GM04504 (cell line): ENCODE measurements at places on chromosomes 12 and 14.
A peak's percentile ranks its signal among the peaks of the same experiment; 100 is the strongest.

DNA sequence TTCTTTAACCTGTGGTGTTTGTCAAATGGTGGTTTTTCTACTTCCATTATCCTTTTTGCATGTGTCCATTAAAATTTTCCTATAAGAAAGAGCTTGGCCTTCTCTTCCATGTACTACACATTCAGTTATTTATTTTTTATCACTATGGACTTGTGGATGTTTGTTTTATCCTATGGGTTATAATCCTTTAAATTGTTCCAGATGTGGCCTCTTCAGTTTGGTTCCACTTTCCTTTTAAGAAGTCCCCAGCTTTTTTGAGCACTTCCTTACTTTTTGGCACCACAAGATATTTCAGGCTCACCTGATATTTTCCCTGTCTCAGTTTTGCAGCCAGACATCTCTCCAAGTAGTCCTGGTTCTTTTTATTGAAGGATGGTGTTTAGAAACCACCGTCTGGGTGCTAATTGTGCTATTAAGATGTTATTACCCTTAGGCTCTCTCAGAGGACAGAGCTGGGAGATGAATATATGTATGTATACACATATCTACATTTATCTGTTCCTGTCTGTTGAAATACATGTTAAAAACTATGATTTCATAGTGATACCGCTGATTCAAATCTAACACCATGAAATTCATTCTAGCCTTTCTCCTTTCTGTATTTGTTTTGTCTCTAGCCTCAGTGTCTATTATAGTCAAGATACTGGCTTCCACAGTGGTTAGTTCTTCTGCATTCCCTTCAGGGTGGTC lies 408.5 kb upstream of the RGS6 start:
- no peak for DNase-seq

DNA sequence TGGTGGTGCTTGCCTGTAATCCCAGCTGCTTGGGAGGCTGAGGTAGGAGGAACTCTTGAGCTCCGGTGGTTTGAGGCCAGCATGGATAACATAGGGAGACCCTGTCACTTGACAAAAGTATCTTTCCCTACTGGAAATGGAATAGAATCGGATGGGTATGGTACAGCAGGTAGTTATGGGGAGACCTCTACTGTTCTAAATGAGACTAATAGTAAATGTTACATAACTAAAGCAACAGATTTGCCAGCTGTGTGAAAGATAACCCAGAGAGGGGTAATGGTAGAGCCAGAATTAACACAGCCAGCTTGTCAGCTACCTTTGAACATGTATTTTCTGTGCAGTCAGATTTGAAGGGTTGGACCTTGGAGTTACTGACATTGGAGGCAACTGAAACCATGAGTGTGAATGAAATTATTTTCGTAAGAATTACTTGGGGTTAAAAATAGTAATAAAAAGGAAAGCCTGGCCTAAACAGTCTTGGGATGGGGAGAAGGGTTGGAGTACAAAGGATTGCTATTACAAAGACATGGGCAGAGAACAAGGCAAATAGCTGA lies 21.7 kb upstream of the NUP107 start:
- DNase-seq: no peak

DNA sequence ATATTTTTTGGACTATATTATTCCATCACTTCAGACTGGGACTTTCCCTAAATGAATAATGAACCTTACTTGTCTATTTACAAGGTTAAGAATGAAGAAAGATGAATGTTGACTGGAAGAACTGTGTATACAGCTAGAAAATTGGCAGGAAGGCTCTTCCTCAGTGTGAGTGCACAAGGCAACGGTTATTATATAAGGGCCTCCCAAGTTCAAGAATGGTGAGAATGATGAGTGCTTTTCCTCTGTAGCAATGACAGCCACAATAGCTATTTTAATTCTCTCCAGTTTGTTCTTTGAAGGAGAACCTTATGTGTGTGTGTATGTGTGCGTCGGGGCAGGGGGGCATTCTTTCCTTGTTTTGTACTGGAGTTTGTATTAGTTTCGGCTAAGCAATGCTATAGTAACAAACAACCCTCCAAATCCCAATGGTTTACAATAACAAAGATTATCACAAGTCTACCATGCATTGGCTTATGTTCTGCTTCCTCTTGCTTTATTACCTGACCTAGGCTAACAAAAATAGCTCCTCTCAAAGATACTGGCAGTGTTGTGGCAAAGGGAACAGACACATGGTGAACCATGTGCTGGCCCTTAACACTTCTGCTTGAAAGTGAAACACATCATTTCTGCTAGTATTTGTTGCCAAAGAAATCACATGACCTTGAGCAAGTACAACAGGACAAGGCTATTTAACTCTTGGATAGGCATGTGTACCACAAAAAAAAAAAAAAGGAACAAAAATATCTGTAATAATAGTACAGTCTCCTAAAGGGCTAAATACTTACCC lies 139.5 kb downstream of the RMST start:
- DNase-seq: no peak

DNA sequence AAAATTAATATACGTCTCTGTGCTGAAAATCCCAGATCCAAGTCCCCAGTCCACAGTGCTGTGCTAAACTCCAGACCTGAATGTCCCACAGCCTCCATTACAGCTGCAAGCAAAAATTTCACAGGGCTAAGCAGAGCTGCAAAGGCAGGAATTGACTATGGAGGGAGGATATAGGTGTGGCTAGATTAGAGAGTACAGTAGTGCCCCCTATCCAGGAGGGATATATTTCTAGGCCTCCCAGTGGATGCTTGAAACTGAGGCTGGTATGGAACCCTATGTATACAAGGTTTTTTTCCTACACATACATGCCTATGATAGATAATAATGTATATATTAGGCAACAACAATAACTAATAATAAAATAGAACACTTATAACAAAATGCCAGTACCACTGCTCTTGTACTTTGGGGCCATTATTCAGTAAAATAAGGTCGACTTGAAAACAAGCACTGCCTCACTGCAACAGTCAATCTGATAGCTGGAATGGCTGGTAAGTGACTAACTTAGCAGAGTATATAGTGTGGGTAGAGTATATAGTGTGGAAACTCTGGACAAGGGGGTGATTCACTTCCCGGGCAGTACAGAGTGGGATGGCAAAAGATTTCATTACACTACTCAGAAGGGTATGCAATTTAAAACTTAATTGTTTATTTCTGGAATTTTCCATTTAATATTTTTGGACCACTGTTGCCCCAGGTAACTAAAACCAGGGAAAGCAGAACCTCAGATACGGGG lies 82.7 kb downstream of the C14orf132 start:
- no peak for DNase-seq

DNA sequence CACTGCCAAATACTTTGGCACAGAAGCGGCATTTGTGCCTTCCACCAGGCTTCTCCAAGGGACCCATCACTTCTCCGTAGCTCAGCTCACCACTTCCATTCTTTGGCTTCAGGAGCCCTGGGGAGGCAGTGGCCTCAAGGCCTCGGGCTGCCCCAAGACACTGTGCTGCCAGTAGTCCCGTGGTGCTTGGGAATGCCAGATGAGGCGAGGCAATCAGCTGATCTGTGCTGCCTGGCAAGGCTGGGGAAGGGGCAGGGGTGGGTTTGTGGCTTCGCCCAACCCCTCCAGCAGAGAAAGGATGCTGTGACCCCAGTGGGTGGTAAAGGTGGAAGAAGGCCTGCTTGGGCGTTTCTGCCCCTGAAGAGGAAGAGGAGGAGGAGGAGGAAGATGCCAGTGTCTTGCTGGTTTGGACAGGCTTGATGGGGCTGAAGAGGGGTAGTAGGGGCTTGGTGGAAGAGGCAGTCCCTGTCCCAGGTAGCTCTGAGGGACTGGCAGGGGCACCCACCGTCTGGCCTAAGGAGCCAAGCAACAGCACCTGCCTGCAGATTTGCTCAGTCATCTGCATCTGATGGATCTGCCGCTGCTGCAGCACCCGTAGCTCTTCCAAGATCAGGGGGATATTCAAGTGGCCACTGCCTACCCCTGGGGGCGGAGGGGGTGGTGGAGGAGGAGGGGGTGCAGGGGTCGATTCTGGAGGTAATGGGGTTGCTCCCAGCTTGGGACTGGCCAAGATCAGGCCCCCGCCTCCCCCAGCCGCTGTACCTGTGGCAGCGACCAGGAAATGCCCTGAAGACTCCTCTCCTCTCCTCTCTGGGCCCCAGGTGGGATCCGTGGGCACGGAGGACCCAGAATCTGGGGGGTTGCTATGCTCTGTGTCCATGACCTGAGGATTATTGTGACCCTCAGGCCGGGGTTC lies 1.3 kb downstream of the SALL2 start:
- no peak for DNase-seq

GRCh38 chr14:79111987-79112501 lies 941.9 kb downstream of the NRXN3 start:
- DNase-seq: no peak

DNA sequence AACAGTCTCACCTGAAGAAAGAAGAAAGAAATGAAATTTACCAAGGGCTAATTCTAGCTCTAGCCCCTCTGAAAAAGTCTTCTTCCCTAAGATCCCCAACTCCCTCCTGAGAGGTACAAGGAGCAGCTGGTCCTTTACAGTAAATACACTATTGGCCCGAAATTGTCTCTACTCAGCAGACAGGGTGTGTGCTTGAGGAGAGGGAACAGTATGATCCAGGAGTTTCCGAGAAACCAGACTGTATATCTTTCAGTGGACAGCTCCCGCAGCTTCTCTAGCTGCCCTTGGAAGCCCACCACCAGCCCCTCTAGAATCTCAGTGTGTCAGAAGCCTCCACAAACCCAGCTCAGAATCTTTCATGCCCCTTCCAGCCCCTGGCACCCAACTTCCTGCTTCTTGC lies 8.1 kb downstream of the GPR84 start:
- no peak for DNase-seq

DNA sequence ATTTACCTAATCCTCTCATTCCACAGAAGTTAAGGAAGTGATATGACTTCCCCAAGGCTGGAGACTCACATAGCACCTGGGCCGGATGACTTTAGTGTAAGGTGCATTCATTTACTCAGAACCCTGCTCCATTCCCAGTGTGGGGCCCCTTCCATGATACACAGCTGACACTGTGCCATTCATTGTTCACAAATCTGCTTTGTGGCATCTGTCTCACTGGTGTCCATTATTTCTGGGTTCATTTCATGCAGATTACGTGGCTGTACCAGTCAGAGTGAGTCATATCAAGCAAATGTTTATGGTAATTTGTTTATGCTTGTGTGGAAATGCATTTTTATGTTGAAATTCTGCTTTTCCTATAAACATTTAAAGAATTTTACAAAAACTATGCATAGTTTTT lies 5.2 kb downstream of the ANO4 start:
- no peak for DNase-seq

DNA sequence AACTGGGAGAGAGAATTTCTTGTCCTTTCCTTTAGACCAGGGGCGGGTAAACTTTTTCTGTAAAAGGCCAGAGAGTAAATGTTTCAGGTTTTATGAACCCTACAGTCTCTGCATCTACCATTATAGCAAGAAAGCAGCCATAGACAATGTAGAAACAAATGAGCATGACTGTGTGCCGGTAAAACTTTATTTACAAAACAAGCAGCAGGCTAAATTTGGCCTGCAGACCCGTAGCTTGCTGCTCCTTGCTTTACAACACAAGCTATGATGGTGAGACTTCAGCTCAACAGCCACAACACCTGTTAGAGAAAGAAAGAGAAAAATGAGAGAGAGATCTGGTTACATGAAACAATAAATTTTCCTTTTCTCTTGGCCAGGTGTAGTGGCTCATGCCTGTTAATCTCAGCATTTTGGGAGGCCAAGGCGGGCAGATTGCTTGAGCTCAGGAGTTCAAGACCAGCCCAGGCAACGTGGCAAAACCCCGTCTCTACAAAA lies 4.2 kb upstream of the CDC42BPB start:
- DNase-seq: no peak

DNA sequence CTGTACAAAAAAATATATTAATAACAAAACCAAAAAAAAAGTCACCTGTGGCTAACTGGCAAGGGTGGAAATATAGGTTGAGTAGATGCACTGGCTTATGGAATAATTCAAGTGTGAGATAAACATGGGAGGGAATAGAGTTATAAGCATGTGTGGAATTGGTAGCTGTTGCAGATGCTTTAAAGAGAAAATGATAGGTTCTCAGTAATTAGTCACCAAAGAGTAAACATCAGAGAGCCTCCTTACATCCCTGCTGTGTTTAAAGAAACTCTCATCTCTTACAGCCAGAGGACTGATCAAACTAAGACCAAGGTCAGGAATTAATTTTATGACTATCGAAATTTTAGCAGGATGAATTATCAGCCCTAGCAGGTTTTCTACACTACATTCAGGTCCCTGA lies 70.5 kb downstream of the EGLN3 start:
- DNase-seq: no peak

DNA sequence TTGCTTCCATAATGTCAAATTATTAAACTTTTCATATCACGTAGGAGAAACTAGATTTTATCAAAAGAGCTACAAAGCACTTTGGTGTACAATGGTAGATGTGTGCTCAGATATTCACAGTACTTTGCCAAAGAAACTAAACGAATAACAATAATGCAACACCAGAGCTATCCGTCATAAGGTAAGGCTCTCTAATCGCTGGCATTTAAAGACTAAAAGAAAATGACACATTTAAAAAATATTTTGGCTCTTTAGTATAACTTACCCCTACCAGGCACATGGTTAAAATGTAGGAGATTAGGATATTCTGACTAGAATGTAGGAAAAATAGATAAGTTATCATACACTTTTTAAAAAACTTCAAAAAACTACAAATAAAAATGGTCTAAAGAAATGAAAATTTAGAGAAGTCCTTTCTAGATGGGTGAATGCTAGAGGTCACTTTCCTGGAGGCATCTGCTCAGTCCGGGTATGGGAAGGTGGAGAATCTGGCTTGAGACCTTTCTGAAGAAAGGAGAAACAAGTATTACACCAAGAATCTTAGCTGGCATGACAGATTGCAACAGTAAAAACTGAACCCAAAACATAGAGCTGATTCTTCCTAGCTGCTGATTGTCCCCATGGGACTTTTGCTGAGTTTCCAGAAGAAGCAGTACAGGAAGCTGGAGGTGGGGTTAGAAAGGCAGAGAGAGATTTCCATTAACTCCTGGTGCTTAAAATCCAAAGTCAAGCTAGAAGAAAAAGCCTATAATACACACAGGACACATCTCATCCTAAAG lies 67.9 kb downstream of the FAR2 start:
- DNase-seq: peak; percentile 20

GRCh38 chr14:54659365-54659764 lies 92.4 kb downstream of the SAMD4A start:
- no peak for DNase-seq

DNA sequence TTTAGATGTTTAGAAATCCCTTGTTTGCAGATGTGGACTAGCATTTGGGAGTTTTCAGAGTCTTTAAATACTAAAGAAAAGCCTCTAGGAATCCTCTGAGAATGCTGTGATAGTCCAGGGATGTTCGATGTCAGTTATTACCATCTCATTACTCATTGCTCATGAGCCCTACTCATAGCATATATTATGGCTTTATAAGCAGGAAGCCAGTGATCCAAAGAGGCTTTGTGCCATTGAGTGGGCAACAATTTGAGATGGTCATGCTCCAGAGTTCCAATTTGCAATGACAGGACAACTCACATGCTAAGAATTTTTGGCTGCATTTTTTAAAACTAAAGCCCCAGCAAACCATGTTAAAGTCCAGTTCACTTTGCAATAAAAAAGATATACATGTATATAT lies 163.0 kb downstream of the OTOGL start:
- DNase-seq: no peak

- DNase-seq: no peak
These were observed 11.7 kb upstream of the RPS6KL1 start for GRCh38 chr14:74934476-74935359.
